ENCODE measurements at places on chromosomes 12 and 14.

DNA sequence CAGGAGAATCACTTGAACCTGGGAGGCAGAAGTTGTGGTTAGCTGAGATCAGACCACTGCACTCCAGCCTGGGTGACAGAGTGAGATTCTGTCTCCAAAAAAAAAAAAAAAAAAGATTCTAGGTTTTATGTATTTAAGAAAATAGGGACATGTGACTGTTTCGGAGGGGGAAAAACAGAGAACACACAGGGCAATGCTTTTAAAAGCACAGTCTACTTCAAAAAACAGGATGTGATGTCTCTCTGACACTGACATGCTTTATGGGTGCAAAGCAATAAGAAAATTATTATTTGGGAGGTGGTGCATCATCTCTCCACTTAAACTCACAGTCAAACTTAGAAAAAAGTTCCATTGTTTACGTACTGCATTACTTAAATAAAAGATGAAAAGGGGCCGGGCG is 28.7 kb downstream of the CLIP1 start:
- DNase-seq, result no peak

DNA sequence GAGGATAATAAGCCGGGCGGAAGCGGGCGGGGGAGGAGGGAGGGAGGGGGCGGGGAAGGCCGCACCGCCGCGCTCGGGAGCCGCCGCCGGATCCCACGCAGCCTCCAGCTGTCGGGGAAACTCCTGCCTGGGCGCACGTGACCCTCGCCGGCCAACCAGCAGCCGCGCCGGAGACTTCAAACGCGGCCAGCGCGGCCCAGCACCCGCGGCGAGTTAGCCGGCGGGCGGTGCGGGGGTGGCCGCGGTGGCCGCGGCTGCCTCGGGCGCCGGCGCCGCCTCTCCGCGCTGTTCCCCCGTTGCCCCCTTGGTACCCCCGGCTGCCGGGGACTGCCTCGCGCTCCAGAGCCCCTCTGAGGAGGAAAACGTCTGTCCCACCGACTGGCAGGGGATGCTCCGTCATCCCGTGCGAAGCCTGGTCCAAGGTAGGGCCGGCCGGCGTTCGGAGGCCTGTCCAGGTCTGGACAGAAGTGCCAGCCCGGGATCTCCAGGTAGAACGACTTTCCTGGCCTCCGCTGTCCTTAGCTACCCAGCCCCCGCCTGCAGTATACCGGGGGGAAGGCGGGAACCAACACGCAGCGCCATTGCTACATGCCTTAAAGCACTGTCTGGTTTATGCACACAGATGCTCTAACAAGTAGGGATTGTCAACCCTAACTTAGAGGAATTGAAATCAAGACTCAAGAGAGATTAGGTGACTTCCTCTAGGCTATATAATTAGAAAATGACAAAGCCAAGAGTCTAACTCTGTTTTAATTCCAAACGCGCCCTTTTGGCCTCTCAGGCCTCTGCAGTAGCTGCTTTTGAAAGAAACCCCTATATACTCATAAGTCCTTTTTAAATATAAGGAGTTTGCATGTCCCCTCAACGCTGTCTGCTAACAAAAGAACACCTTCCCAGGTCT is at the start of gene YAF2:
Gene YAF2 (minus strand): TSS at position 9 of the 901 bp plus-strand sequence. CDS start 68 bp downstream, outside the sequence.
- DNase-seq, result peak; percentile 73

GRCh38 chr14:50860478-50861086 is 11.3 kb upstream of the ABHD12B start:
- peak; percentile 76 for DNase-seq

- peak; percentile 86 for DNase-seq
Observed at GRCh38 chr14:21103710-21104447, 3.0 kb downstream of the TMEM253 start.

DNA sequence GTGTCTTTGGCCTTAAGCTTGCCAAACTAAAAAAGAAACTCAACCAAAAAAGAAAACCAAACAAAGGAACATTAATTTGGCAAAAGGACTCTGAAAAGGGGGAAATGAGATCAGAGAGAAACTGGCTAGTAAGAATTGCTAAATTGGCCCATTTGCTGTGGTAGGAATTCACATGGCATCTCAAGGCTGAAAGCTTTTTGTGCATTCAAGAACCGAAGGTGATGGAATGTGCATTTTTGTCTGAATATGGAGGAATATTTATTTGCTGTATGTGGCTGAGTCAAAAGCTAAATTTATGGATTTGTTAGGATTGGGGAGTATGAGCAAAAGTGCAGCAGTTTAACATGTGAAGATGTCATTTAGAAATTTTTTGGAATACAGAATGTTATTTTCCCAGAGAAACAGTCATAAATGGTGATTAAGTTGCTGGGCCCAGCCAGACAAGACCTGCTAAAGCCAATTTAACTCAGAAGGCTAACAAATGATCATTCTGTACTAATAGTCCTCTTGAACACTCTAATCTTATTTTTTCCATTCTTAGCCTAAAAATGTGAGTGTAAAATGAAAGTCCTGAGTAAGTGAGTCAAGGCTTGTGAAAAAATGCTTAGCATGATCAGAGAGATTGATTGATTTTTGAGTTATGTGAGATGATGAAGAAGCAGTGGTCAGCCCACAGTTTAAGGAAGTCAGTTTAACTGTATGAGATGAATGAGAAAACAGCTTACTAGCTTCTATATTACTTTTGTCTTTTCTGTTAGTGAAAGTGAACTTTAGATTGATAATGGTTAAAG is 94.1 kb downstream of the ANO6 start:
- no peak for DNase-seq

DNA sequence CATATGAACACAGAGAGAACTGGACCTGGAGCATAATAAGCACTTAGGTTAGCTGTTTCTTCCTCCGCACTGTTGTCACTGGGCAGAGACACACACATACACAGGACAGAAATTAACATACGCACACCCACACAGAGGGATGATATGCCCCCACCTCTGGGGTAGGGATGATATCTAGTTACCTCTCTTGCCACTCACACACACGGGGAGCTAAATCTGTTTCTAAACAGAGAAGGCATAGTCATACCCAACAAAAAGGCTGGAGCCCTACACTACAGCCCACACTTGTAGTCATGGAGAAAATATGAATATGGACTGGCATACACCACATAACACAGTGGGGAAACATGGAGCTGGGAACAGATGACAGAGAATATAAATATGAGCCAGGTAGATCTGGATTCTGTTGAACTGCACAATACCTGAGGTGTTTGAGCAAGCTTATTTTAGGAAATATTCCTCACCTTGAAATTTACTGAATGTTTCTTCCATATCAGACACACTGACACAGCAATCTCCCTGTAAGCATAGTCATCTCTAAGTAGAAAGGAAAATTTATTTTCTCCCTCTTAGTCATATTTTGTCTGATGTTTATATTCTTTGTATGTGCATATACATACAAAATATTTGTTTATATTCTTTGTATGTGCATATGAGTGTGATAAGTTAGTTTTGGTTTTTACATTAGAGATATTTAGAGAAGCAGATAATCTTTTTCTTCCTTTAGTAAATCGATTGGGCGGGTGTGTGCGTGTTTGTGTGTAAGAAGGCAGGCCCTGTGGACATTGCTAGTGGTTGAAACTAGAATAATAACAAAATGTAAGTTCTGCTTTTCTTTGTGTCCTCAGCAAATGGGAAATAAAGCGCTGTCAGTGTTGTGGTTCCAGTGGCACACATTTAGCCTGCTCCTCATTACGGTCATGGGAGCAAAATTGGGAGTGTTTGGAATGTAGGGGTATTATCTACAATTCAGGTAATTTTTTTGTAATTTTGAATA is 20.9 kb upstream of the SCFD1 start:
- no peak for DNase-seq

DNA sequence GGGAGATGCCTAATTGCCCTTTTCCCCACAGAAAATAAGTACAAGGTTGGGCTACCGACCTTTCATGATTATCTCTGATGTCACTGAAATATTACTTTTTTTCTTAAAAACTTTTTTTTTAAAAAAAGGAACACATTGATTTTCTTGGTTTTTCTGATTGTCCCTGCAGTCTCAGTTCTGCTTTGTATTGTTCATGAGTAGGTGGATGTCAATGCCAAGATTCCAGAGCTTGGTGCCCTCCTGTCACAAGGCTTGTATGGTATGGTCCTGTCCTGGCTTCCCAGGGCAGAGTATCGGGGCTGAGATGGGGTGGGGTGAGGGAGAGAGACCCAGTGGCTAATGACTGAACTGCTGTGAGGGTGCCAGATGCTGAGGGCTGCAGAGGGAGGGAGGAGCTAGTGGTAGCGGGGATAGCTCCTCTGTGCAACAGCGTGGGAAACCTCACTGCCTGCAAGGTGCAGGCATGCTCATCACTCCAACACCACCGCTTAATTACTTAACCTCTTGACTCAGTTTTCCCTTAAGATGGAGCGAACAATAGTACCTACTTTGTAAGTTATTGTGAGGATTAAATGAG is 4.4 kb upstream of the CTDSP2 start:
- no peak for DNase-seq

GRCh38 chr14:75059642-75060041 is 4.2 kb downstream of the ACYP1 start:
- DNase-seq, result no peak

- DNase-seq, result no peak
Observed at GRCh38 chr12:42017051-42017450, 127.6 kb downstream of the GXYLT1 start.

DNA sequence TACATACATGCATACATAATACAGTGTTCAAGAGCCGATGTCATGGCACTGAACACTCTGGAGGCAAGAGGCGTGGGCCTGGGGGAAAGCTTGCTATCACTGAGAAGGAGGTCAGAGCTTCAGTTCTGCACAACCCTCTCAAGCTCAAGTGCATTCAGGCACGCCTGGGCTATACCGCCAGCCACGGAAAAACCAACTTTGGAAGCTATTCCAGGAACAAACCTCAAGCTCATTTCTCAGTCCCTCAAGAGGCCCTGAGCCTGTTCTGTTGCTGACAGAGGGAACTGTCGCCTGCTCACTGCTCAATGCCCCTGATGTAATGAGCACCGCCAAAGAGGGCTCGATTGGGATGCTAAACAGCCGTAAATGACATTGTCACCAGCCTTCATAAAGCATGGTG is 9.2 kb downstream of the NOS1 start:
- no peak for DNase-seq

DNA sequence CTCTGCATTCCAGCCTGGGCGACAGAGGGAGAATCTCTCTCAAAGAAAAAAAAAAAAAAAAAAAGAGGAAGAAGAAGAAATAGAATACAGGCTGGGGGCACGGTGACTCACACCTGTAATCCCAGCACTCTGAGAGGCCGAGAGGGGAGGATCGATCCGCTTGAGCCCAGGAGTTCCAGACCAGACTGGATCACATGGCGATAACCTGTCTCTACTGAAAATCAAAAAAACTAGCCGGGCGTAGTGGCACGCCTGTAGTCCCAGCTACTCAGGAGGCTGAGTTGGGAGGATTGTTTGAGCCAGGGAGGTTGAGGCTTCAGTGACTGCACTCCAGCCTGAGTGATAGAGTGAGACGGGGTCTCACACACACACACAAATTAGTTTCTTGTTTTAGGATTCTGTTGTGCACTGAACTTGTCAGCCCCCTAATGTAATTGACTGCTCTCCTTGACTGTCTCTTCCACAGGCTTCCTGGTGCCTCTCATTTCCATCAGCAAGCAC is 963 bp upstream of the TINF2 start:
- DNase-seq, result no peak

GRCh38 chr14:71606575-71606974 is 325.7 kb upstream of the RGS6 start:
- no peak for DNase-seq
